Suppressor macrophage (primary cell): ENCODE measurements at places on chromosomes 7 and 10.

DNA sequence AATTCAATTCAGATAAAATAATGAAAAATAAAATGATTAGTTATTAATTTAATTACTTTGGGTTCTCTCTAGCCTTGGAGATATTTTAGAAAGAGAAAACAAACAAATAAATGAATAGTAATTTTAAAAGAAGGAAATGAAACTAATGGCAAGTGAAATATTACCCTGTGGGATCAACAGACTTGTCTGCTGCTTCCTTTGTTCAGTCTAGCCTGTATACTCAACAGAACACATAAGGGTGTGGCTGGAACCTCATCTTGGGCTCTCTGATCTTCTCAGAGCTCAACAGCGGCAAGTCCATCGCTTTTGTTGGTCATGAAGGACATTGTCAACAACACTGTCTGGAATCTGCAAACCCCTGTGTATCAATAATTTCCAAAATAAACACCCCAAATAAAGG is 904.9 kb downstream of the IPMK start:
- no peak for DNase-seq

DNA sequence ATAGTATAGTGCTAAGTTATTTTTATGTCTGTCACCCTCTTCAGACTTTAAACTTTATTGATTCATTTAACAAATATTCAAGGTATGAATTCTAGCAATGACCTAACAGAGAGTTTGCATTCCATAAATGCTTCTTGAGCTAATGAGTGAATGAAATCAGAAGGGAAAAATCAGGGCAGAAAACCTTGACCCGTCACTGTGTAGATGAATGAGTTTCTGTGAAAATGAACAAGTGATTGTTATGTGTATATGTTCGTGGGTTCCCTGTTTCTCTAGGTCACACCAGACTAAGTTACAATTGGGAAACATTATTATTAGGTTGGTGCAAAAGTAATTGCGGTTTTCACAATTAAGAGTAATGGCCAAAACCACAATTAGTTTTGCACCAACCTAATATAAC is 30.1 kb downstream of the APBB1IP start:
- no peak for DNase-seq

DNA sequence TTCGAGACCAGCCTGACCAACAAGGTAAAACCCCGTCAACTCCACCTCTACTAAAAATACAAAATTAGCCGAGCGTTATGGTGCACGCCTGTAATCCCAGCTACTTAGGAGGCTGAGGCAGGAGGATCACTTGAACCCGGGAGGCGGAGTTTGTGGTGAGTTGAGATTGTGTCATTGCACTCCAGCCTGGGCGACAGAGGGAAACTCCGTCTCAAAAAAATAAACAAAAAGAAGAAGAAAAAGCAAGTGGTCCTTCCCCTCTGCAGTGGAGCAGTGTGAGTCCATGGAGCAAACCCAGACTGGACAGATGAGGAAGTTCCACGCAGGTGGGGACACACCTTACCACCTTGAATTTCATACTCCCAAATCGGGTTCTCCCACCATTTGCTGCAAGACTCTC is 13.1 kb upstream of the SERPINE1 start:
- DNase-seq, result no peak

DNA sequence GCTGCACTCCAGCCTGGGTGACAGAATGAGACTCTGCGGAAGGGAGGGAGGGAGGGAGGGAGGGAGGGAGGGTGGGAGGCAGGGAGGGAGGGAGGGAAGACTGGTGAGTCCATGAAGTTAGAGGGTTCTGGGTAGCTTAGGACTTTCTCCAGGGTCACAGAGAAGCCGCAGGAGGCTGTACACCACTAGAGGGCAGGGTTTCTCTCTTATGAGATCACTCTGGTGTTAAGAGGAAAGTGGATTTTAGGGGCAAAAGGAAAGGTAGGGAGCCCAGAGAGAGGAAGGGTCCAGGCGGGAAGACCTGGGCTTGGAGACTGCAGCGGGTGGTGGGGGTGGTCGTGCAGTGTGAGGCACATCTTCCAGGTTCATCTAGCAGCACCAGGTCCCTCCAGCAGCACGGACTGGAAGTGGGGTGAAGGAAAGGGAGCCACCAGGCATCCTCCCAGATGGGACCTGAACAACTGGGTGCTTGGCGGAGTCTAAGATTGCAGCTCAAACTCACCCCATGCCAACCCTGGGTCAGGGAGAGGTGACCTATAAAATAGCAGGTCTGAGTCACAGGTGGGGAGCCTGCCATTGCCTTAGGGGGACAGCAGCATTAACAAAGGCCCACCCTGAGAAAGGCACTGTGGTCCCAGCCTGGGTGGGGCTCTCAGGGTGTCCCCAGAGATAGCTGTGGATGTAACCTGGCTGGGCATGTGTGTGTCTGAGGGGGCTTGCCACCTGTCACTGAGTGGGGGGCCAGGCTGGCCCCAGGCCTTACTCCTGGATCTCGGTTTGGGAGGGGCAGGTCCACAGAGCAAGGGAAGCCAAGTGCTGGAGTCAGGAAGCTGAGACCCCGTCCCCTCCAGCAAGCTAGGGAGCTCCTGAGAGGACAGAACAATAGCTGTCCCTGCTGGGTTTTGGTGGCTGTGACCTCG is 48.5 kb upstream of the SLC29A3 start:
- DNase-seq, result peak; percentile 69

DNA sequence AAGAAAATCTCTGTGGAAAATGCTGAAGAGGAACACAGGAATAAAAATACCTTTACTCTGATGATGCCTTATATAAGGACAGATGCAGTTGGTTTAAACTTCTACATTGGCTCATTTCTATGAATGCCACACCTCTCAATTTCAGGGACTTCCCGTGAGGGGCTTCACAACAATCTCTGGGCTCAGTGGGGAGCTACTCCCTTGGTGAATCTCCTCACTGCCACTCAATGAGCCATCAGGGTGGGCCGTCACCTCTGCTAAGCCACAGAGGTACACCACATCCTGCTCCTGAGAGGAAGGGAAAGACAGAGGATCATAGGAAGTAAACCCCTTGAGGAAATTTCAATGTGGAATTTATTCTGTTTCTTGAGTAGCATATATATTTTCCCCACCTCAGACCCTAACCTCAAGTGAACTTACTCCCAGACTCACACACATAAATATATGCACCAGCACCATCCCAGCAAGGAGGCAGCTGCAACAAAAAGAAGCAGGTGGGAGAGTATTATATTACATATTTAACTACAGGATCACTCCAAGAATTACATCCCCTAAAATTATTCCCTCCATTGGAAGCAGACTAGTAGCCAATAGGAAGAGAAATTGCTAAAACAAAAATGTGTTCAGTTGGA is 63.3 kb upstream of the PRSS1 start:
- DNase-seq, result no peak
